ENCODE measurements at places on chromosomes 3 and 15.

GRCh38 chr3:102444101-102444500 is 9.3 kb downstream of the ZPLD1 start:
- no peak for DNase-seq

DNA sequence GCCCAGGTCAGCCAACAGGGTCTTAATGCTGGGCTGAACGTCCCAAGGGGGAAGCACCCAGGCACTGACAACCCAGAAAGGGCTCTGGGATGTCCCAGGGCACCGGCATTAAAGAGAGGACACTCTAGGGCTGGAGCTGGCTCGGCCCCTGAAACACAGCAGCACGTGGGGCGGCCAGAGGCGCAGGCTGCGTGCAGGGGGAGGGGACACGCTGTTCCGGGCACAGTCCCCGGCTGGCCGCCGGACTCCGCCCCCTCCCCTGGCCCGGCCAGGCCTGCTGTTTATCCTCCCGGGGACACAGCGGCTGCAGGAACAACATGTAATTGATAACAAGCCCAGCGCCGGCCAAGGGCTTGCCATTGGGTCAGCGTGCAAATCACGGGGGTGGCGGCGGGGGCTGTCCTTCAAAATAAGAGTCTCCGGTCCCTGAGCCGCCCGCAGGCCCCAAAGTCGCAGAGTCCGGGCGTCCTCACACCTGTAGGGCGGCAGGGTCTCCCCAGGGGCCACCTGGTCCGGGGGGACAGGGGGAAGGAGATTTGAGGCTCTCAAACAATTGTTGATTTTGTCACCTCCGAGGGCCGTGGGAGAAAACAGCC is 1.3 kb downstream of the KLF15 start:
- DNase-seq, result no peak

DNA sequence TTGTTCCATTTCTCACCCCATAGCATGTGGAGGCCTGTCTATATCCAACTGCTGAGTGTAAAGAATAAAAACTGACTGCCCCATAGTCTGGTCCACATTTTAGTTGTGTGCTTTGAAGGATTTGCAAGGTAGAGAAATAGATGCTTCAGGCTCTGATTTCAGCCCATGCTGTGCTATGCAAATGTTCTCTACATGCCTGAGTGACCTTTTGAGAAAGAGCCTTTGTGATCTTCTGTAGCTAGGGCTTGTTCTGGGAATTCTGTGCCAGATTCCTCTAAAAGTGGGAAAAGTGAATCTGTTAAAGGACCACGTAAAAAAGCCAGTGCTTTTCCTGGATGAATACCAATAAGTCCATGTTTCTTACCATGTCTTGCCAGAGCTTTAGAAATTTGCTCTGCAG is 5.2 kb downstream of the KCTD6 start:
- DNase-seq, result no peak

GRCh38 chr3:25038922-25039321 is 389.1 kb upstream of the RARB start:
- no peak for DNase-seq

DNA sequence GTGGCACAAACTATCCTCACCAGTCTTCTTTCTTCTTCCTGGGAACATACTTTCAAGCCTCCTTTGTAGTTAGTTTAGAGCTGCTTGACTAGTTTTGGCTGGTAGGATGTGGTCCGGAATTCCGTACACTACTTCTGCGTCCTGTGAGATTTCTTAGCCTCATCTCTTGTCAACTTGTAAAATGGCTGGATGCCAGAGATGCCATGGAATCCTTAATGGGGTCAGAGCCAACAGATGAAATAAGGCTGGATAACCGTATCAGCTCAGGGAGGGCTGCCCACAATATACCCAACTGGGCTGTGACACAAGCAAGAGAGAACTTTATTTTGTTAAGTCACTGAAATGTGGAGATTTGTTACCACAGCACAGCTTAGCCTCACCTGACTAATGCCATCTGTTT is 466.9 kb upstream of the MDFIC2 start:
- no peak for DNase-seq

GRCh38 chr3:30308131-30308530 is 298.3 kb upstream of the TGFBR2 start:
- no peak for DNase-seq

DNA sequence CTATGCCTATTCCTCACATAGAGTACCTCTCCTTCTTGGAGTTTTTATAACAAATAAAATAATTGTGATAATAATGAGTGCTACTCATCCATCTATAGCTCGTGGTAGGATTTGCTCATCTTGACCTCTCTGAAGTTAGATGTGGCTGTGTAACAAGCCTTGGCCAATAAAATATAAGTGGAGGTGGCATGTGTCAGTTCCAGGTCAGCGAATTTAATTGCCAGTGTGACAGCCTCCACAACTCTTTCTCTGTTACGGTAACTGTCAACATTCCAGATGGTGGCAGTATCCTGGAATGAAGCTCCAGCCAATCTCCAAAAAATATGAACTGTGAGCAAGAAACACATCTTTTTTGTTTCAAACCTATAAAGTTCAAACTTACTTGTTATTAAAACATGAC is 13.8 kb downstream of the CLRN1 start:
- no peak for DNase-seq

GRCh38 chr3:197302696-197303341 is 4.4 kb upstream of the DLG1 start:
- DNase-seq, result no peak

GRCh38 chr15:52523192-52523591 is 5.5 kb downstream of the MYO5A start:
- DNase-seq, result no peak

DNA sequence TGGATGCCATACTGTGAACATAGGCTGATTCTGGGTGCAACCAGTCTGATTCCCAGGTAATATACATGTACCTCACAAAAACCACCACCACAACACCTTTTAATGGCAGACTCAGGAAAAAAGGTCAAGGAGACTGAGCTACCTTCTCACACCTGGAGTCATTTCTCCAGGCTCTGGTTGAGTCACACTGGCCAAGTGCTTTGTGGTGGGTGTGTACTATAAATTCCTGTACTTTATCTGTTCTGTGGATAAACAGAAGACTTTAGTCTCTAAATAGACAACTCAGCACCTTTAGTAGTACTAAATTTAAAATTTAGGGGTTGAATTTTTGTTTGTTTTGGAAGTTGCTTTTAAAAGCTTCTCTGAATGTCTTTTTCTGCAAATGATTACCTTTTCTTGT is 46.7 kb downstream of the TOP2B start:
- no peak for DNase-seq

DNA sequence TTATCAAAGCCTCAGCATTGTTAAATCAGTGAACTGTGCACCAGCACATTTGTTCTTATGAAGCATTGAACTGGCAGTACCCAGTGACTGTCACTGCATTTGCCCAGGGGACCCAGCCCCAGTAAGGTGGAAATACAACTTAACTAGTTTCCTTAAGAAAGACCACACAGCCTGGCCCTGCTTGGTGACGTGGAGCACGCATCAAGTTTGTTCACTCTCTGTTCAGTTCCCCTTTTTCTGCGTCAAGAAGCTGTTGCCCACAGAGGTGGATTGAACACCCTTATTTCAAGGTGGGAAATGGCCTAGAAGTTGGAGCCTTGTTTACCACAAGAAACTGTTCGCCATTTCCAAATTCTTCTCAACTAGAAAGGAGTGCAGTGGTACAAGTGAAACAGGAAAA is 69.9 kb upstream of the AGBL1 start:
- DNase-seq, result no peak

GRCh38 chr3:143586576-143586975 is 261.7 kb downstream of the SLC9A9 start:
- DNase-seq, result no peak

- no peak for DNase-seq
These were observed 2.2 kb upstream of the HDAC11 start for GRCh38 chr3:13477943-13478342.

DNA sequence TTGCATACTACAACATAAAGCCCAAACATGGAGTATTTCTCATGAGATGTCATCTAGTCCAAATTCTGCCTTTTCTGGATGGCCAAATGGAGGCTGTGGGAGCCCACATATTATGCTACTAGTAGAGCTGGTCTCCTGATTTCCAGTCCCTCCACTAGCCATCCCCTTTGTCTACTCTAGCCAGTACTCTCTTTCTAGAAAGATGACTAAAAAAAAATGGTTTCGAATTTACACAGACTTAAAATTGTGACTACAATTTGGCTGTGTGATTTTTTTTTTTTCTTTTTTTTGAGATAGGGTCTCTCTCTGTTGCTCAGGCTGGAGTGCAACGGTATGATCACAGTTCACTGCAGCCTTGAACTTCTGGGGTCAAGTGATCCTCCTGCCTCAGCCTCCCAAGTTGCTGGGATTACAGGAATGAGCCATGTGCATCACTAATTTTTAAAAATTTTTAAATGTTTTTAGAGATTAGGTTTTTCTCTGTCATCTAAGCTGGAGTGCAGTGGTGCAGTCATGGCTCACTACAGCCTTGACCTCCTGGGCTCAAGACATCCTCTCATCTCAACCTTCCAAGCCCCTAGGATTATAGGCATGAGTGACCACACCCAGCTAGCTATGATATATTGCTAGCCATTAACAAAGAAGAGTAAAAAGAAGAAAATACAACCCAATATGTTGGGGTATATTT is 273.9 kb downstream of the ADAMTSL3 start:
- DNase-seq, result no peak

DNA sequence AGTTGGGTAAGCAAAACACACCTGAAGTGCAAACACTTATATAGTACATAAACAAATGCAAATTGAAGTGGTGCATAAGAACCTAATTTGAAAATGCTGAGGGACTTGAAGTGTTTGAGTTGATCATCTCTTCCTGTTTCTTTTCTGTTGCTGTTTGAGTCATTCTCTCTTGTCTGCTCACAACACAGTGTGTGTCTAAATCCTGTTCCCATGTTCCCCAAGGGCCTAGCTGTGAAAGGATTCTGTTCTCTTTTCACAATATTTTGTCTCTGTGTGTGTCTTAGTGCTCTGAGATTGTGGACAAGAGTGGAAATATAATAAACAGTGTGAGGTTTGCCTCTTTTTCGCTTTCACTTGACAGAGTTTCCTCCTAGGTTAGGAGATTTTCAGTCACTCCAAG is 6.1 kb downstream of the CD96 start:
- no peak for DNase-seq

DNA sequence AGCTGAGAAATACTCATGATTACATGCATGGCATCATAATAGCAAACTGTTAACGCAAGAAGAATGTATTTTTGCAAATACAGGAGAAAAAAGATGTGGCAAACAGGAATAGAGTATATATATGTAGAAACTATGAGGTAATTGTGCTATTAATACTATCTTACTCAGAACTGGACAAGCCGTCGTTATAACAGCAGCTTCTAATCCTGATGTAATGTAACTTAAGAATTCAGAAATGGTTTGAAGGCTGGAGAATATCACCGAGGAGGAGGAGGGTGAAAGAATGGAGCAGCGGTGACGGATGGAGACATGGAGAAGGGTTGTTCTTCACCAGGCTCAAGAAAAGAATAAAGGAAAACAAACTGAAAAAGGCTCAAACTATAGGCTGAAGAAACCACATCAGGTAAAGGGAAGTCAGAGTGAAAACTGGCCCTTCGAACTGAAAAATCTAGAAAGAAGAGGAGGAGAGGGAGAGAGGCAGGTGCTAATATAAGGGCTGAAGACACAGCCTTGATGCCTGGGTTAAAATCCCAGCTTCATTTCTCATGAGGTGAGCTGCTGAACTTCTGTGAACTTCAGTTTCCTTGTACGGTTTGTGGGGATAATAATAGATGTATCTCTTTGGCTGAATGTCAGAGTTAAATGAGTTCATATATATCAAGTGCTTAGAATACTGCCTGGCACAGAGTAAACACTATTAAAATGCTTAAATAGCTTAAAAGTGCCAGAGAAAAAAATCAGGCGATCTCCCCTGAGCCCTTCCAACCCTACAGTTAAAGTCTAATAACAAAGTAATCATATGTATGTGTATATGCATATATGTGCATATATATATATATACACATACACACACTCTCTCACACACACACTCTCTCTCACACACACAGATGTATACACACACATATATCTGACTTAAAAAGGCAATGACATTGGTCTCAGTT is 43.9 kb downstream of the GOLIM4 start:
- no peak for DNase-seq

GRCh38 chr15:63020759-63021430 is 21.7 kb upstream of the TPM1 start:
- DNase-seq, result no peak

- DNase-seq, result no peak
These were observed 71.4 kb downstream of the SCN5A start for GRCh38 chr3:38578081-38578475.

- DNase-seq, result no peak
These were observed 7.5 kb upstream of the PHLDB2 start for GRCh38 chr3:111851511-111851954.

DNA sequence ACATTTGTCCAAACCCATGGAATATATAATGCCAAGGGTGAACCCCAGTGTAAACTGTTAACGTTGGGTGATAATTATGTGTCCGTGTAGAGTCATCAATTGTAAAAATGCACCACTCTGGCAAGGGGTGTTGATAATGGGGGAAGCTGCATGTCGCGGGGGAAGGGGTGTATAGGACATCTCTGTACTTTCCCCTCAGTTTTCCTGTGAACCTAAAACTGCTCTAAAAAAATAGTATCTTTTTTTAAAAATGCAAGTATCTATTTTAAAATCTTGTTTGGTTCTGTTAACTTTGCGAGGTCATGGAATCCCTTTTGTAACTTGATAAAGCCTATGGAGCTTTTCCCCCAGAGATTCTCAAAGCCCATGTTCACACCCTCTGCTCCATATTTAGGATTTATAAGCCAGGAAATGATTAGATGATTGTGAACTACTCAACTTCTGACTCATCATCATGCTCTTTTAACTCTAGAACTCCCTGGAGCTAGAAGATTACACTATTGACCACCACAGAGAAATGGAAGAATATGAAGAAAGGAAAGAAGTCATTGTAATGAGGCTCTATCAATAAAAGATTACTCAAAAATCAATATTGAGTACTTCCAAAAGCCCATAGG is 56.1 kb upstream of the C3orf49 start:
- no peak for DNase-seq

DNA sequence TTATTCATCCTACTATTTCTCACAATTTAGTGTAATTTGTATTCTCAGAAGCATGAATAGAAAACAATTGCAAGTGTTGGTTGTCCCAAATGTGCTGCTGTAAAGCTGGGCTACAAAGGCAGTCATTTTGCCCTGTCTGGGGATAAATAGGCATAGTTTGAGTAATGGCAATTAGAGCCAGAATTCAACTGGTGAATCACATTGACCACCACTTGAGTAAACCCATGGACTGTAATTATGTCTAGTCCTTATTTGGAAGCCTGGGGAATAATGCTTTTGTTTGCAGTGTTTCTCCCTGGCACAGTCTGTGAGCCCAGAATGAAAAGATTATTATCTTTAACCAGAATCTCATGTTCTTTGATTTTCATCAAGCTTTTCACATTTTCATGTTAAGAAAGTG is 30.5 kb upstream of the CHL1 start:
- DNase-seq, result no peak

- no peak for DNase-seq
These were observed 38.2 kb downstream of the MB21D2 start for GRCh38 chr3:192879346-192880031.

Data from activated CD4-positive, alpha-beta T cell treated with anti-CD3 and anti-CD28 coated beads, Interleukin-2, amount 50 U/mL, for 48 hours (primary cell).